ENCODE measurements at places on chromosomes 3 and 15.
A peak's percentile ranks its signal among the peaks of the same experiment; 100 is the strongest.

DNA sequence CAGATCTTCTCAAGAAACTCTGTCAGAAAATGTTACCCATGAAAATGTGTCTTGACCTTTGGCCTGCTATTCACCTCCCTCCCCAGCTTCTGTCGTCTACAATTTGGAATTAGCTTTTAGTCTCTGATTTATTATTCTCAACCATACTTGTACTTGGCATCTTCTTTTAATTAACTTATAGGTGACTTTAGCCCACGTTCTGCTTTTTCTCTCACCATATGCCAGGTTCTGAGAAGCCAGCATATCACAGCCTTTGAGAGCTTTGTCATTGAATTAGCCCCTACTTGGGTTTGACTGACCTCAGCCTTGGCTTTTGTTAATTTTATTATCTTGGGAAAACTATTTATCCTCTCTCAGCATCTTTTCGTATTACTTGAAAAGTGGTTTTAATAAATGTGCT lies 355.9 kb downstream of the OXSM start:
- no peak for DNase-seq

- DNase-seq: no peak
These were observed 21.7 kb downstream of the XXYLT1 start for GRCh38 chr3:195249057-195249770.

GRCh38 chr3:52321481-52321880 lies 5.4 kb downstream of the DNAH1 start:
- no peak for DNase-seq

DNA sequence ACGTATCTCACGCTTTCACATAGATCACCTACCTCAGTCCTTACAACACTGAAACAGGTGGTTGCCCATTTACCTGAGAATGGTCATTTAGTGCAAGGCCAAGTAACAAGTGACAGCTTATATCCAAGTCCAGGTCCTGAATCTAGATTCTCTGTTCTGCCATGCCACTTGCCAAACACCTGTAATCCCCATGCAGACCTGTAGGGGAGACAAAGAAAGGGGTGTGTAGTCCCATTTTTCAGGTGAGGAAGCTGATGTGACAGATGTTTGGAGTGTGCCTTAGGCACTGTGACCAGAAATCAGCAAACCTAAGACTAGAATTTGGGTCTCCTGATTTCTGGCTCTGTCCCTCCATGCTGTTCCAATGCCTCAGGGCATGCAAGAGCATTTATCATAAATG lies 12.7 kb downstream of the ZNF35 start:
- no peak for DNase-seq

GRCh38 chr15:87213626-87214025 lies 1042.9 kb downstream of the NTRK3 start:
- no peak for DNase-seq

DNA sequence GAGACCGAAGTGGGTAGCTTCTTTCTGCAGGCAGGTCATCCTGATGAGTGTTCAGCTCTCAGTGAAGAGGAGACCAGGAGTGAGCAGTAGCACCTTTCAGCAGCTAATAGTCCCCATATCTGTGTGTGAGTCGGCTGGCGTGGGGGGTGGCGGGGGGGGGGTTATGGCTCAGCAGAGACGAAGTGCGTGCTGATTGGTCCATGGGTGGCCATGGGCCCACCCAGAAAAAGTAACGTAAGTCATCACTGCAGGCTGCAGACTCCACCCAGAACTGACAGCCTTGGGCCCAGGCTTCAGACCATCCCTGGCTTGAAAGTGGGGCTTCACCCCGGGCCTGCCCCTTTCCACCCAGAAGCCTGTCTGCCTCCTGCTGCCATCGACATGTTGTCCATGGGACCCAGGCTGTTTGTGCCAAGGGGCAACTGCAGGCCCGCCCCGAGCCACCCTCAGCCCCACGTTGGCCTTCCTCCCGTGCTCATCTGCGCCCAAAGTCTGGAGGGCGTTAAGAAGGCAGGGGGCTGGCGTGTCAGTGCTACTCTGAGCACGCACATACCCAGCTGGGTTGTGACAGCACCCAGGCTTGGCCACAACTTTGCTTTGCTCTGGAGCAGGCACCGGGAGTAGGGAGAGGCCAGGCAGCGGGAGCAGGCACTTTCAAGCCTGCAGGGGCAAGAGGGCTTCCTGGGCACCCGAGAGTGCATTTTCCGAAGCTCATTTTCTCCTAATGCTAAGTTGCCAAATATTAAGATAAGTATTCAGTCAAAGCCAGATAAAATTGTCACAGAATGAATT lies 511.7 kb upstream of the CDIN1 start:
- DNase-seq: no peak

- no peak for DNase-seq
These were observed 13.9 kb downstream of the TNIK start for GRCh38 chr3:171446301-171446700.

DNA sequence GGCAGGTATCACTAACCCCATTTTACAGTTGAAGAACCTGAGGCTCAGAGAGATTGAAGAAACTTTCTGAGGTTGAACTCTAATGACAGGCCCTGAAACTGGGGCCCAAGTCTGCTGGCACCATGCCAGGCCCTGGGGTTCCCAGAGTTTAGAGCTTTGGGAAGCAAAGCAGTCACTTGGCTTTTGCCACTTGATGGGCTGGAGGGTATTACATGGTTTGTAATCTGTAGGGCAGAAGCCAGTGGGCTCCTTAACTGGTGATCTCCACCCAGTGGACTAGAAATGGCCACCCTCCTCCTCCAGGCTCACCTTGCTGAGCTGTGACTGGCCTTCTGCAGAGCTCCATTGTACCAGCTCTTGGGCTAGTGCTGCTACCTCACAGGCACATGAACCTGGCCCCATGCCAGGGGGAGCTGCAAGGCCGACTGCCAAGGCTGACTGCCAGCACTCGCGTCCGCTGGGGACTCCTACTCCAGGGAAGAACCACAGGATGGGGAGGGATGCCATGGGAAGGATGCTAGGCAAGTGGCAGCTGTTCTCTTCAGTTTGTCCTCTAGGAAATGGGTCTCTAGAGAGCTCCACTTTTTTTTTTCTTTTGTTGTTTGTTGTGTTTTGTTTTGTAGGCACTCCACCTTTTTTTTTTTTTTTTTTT lies 104.8 kb downstream of the ETFA start:
- DNase-seq: no peak

DNA sequence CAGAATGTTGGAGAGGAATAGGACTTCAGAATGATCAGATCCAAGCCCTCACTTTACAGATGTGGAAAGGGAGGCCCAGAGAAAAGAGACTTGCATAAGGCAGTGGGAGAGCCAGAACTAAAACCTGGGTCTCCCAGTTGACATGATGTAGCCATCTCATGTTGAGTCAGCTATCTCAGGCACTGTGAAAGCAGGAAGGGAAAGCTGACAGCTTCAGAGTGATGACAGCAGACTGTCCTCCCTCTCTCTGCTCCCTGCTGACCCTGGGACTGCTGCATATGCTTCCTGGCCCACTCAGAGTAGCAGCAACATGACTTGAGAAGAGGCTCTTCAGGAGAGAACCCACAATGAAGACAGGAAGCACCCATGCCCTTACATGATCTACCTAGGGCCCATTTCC lies 14.7 kb downstream of the FHIT start:
- no peak for DNase-seq

DNA sequence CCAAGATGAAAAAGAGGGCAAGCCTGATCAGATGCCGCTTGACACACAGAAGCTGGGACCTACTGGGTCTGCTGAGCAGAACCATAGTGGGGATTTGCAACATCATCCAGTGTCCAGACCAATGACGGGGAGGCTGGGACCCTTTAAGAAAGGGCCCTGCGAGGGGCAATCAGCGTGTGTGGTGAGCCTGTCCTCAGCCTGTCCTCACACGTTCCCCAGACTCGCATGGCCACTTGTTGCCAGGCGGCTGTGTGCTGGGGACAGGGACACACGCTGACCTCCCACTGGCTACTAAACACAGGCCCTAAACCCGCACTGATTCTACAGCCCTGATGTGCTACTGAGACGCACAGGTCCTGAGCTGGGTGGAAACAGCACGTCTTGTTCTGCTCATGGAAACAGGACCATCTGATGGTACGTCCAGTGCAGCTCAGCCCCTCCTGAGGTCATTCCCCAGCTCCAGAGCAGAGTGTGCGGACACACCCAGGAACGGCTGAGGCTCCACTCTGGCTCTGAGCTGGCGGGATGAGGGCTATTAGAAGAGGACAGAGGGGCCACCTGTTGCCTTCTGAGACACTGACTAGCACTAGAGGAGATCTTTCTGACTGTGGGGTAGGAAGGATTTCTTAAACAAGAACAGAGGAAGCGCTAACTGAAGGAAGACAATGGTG lies 24.4 kb downstream of the PCSK6 start:
- no peak for DNase-seq

DNA sequence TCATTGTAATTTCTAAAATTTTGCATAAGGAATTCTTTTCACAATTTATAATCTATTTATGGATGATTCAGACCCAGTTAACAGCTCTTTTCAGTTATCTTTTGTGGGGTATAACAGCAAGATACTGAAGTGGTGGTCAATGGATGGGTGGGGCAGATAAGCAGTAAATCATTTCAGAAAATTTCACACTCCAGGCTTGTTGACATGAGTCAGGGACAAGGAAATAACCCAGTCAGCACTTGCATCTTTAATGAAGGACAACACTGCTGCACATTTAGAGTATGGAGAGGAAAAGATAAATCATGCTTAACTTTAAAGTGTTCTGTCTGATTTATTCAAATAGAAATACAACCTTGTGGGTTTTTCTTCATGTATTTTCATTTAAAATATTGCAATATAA lies 181.6 kb downstream of the ROBO1 start:
- DNase-seq: no peak

DNA sequence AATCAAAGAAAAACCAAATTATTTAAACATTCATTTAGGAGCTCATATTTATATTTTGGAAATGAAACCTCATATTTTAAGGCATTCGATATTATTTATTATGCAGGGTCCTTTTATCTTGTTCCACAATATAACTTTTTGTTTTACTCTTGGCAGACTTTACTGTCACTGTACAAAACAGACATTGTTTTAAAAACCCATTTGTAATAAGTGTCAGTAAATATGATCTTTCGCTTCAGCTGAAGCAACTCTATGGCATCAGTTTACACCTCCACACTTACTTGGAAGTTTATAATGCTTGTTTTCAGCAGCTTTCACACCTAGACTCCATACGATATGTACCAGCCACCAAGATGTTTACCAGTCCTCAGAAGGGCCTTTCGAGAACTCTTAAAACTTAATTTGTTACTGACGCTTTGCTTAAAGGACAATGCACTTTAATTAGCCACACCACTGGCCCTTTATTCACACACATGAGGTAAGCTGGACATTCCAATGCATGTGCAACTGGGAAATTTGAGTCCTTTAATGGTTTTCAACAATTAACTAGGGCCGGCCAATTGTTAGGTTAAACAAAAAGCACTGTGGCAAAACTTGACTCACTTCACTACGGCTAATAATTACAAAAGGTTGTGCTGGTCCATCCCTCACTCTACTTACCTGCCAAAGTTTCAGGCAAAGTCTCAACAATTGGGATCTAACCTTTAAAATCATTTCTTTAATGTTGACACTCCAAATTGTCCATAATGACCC lies 16.7 kb downstream of the WWTR1 start:
- DNase-seq: no peak

DNA sequence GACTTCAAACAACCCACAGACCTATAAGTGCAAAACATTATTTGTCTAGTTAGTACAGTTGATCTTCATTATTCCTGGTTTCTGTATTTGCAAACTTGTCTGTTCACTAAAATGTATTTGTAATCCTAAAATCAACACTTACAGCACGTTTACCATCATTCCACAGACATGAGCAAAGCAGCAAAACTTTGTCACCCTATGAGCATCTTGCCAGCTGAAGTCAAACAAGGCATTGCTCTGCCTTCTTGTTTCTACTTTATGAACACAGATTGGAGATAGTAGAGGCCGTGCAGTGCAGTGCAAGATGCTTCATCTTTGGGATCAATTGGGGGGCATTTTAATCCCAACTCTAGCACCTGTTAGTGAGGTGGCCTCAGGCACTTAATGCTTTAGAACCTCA lies 202.1 kb downstream of the NLGN1 start:
- DNase-seq: no peak

DNA sequence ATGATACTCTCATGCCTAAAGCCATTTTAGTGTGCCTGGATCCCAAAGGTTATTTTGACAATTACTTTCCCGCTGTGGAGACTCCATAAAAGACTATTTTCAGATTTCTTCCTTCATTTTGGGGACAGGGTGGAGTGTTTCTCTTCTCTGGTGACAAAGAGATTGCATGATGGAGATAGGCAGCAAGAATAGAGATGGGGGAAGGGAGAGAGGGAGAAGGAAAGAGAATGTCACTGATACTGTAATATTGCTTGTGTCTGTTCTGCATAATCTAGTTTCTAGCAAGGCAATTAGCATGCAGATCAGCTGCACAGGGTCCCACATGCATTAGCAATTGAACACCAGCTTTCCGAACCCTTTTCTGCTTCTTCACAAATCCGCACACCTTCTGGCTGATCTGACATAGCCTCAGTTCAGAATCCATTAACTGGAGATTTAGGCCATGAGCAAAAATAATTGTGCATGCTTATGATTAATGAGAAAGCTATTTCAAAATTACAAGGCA lies 222.4 kb downstream of the OXSM start:
- no peak for DNase-seq

GRCh38 chr15:41921167-41921566 lies 27.3 kb upstream of the SPTBN5 start:
- no peak for DNase-seq

GRCh38 chr15:62739507-62739906 lies 303.0 kb upstream of the TPM1 start:
- no peak for DNase-seq

- DNase-seq: peak; percentile 3
These were observed 883.9 kb downstream of the TBL1XR1 start for GRCh38 chr3:176313426-176313825.

DNA sequence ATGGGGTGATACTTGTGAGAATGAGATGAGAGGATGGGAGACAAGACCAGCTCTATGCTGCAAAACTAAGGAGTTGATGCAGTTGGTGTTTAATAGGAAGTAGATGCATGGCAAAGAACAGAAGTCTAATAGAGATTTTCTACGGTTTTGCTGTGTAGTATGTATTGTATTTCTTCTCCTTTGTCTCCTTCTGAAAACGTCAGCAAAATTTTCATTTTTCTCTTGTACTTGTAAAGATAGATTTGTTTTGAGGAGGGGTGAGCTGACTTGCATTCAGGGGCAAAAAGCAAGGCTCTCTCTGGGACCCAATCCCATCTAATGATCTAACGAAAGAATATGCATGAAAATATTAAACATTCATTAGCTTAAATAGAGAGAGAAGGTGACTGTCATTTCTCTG lies 94.6 kb upstream of the NANOGP8 start:
- DNase-seq: no peak

DNA sequence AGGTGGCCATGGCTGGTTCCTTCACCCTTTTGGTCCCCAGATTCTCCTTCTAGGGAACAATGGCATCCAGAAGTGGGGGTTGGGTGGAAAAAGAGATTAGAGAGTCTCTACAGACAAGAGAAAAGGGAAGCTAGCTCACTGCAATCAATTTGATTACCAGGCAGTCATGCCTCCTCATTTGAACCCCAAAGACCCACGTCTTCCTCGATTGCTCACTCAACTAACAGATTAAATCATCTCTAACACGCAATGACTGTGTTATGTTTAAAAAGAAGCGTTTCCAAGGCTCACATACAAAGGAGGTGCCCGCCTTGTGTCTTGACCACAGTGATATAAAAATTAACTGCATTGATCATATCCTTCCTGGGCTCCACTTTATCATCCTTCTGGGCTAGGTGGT lies 57.6 kb downstream of the BHLHE40 start:
- DNase-seq: no peak

Data from foreskin melanocyte (primary cell).